ENCODE measurements at places on chromosomes 6 and 20.

- peaks cover 65% of the 10 kb centered on the region for H3K4me1 ChIP-seq
- no peak for DNase-seq
- no peak overlapping the region for H3K27ac ChIP-seq
- H3K4me3 ChIP-seq: no peak overlapping the region
Observed at GRCh38 chr6:33202799-33203198, 1.7 kb upstream of the HSD17B8 start.

DNA sequence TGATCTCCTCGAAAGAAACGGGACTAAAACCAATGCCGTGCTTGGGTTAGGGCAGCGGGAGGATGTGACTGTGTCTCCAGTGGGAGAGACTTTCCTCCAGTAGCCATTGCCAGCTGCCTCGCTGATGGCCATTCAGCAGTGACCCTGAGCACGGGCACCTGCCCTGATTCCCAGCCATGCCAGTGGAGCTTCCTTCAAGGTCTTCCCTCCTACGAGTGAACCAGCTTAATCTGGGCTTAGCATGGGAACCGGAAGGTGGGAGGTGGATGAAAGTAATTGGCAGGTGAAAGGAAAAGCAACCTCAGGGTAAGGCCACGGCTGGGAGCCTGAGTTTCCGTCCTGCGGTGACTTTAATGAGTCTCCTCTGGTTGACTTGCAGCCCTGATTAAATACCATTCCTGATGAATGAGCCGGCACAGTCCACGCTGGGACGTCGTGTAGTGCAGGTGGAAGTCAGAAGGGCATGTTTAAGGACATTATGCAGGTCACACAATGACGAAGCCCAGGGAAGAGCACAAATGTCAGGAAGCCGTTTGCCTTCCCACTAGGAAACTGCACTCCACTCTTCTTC, 813.5 kb downstream of the QKI start:
- no peaks in the 10 kb centered on the region for H3K27me3 ChIP-seq
- no peak for DNase-seq
- no peaks in the 10 kb centered on the region for H3K36me3 ChIP-seq
- H3K27ac ChIP-seq: no peak overlapping the region
- H3K4me3 ChIP-seq: no peak overlapping the region
- no peaks in the 10 kb centered on the region for H3K4me1 ChIP-seq

- H3K27me3 ChIP-seq: no peaks in the 10 kb centered on the region
- no peak overlapping the region for H3K4me3 ChIP-seq
- DNase-seq: peak; percentile 37
- no peaks in the 10 kb centered on the region for H3K36me3 ChIP-seq
Observed at GRCh38 chr20:57654363-57654997, 34.3 kb upstream of the ZBP1 start.

DNA sequence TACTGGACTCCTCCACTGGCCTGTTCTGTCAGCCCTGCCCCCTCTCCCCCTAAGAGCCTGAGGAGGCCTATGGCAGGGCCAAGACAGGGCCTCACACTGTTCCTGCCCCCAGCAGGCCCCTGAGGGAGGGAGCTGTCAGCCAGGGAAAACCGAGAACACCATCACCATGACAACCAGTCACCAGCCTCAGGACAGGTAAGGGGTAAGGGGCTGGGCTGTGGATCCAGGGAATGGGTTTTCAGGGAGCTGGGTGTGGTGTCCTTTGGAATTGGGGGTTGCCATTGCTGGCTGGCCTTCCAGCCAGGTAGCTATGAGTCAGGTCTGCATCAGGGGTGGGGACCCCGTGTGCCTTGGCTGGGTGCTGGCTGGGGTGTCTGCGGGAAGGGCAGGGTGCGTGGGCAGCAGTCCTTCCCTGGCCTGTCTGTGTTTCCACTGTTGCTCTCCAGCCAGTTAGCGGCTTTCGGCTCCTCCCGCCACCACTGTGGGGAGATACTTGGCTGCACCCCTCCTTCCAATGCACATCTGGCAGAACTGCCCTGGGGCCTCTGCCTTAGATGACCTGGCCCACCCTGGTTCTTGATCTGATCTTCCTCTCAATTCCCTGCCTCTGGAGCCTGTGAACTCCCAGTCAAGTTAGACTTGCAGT, 3.9 kb downstream of the SLC29A1 start:
- H3K4me3 ChIP-seq: no peak overlapping the region
- no peaks in the 10 kb centered on the region for H3K27me3 ChIP-seq
- peaks cover 6% of the 10 kb centered on the region for H3K4me1 ChIP-seq
- H3K36me3 ChIP-seq: no peaks in the 10 kb centered on the region
- peak overlapping the region; percentile 61 for H3K27ac ChIP-seq

GRCh38 chr6:63527658-63528514, 44.4 kb upstream of the LOC128125822 start:
- H3K4me3 ChIP-seq: no peak overlapping the region
- H3K4me1 ChIP-seq: no peaks in the 10 kb centered on the region
- no peak for DNase-seq
- H3K27ac ChIP-seq: no peak overlapping the region
- H3K36me3 ChIP-seq: no peaks in the 10 kb centered on the region
- H3K27me3 ChIP-seq: no peaks in the 10 kb centered on the region

DNA sequence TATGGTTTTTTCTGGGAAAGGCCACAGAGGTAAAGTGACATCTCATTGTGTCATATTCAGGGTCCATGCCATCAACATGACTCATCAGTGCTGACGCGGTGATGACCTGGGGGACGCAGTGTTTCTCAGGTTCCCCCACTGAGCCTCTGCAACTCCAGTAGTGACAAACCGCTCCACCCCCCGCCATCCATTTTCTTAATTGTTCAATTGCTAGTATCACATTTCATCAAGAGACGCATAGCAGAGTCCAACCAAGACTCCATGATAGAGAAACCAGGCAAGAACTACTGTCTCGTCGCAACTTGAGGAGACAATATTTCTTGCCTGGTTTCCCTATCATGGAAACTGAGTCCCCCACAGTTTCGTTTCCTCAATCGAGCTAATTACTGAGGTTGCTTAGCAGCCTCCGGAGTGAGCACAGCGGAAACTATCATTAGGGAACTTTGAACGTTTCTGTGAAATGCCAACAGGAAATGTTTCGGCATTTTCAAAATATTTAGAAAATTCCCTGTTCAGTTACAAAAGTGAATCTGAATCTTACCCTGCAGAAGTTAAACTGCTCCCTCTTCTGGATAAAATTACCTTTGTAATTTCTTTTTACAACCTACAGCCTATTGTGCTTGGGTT, 12.2 kb upstream of the SERPINB1 start:
- H3K4me3 ChIP-seq: peak overlapping the region; percentile 52
- H3K27ac ChIP-seq: peak overlapping the region; percentile 85
- peaks cover 65% of the 10 kb centered on the region for H3K4me1 ChIP-seq
- H3K36me3 ChIP-seq: no peaks in the 10 kb centered on the region

DNA sequence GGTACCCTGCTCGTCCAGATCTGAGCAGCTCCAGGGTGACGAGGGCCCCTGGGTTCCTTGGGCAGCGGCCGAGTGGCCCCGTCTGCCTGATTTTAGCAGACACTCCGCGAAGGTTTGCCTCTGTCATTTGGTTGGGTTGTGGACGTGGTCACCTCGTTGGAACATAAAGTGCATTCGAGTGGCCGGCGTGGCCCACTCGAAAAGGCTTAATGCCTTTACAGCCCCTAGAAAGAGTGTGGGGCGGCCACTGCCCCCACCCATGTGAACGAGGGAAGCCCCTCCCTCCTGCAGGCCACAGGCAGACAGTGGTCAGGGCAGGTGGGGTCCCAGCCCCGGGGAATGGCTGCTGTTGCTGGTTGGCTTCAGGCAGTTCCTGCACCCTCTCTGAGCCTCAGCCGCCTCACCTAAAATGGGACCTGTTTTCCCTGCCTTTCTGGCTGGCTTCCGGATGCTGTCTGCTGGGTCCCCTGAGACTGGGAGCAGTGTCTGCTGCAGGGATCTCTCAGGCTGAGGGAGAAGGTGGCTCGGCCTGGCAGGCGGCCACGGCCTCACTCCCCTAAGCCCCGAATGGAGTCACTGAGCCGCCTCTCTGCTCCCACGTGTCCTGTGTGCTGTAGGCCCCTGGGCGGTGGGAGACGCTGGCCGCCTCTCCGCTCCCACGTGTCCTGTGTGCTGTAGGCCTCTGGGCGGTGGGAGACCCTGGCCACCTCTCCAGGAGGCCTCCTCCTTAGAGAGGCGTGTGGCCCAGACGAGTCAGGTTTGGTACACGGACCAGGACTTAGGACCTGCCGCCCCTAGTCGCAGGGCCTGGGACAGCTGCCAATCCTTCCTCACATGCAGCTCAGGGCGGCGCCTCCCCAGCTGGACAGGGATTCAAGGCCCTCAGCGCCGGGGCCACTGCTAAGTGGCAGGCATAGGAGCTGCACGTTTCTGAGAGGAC, 233.0 kb downstream of the ERMARD start:
- no peaks in the 10 kb centered on the region for H3K27me3 ChIP-seq
- H3K4me1 ChIP-seq: peaks cover under 1% of the 10 kb centered on the region
- no peak for DNase-seq

DNA sequence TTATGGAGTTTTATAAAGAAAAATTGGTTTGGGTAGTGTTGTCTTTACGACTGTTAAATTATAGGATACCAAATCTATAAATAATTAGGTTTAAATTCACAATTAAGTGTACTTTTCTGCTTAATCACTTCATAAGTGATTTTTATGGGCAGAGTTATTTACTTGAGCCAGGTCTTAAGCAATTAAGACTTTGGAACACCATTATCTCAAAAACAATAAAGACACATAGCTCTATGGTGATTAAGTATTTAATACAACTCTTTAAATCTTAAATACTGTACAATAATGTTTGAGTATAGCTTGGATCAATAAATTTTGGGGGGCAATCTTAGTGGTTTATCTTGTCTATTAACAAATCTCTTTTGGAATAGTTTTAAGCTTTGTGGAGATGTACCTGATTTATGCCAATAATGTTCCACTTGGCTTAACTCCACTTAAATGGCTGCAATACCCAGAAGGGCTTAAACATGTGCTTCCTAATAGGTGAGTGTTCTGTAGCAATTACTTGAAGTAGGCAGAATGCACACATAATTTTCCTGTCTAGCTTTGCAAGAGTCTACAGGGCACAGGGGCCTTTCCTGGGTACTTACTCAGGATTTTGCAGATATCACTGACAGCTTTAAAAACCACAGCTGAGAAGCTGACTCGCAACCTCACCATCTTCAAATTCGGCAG, 7.5 kb downstream of the FERMT1 start:
- no peaks in the 10 kb centered on the region for H3K36me3 ChIP-seq
- H3K4me3 ChIP-seq: no peak overlapping the region
- no peak for DNase-seq
- no peak overlapping the region for H3K27ac ChIP-seq

GRCh38 chr20:22385602-22386305, 198.6 kb downstream of the FOXA2 start:
- H3K36me3 ChIP-seq: no peaks in the 10 kb centered on the region
- H3K27me3 ChIP-seq: no peaks in the 10 kb centered on the region
- no peaks in the 10 kb centered on the region for H3K4me1 ChIP-seq
- no peak overlapping the region for H3K4me3 ChIP-seq

GRCh38 chr20:56316051-56316450, 42.7 kb upstream of the FAM210B start:
- no peaks in the 10 kb centered on the region for H3K27me3 ChIP-seq
- H3K4me1 ChIP-seq: no peaks in the 10 kb centered on the region
- no peak overlapping the region for H3K4me3 ChIP-seq

DNA sequence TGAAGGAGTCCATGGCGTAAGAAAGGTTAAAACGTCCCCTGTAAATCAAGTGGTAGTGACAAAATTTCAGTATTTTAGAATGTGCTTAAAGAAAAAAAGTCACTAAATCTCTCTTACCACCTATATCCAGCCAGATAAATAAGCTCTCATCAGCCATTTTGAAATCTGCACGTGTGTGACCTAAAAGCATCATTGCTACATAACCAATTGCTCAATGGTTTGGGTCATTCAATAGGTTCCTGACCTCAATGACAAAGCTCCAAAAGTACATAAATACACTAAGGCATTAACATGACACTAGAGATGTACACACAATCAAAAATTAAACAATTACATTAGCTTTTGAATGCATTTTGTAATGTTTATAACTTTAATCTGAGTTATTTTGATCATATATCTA, 272.4 kb downstream of the GMDS start:
- H3K4me1 ChIP-seq: no peaks in the 10 kb centered on the region
- H3K27ac ChIP-seq: no peak overlapping the region
- H3K27me3 ChIP-seq: no peaks in the 10 kb centered on the region
- no peaks in the 10 kb centered on the region for H3K36me3 ChIP-seq
- DNase-seq: no peak

DNA sequence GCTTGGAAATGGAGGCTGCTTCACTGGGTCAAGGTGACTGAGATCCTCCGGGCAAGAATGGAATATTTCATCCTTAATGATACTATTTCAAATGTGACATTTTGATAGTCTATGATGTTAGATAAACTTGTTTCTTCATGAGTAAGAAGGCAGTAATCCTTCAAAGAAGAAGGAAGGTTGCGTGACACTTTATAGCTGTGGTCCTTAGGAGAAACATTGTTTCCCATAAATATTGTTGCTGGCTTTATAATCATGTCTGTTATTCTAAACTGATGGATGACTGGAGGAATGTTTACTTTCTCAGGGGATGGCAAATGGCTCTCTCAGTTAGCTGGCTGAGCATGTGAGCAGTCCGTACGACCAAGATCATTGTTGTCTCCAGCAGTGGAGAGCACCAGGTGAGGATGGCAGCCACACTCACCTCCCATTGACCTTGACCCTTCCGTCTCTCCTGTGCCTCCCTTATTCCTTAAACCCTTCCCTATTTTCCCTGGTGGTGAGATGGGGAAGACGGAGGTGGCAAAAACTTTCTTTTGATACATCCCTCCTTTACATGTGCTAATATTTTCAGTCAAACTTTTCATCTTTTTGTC, 171.2 kb upstream of the OLIG3 start:
- H3K4me3 ChIP-seq: no peak overlapping the region
- H3K27me3 ChIP-seq: no peaks in the 10 kb centered on the region
- H3K36me3 ChIP-seq: no peaks in the 10 kb centered on the region

DNA sequence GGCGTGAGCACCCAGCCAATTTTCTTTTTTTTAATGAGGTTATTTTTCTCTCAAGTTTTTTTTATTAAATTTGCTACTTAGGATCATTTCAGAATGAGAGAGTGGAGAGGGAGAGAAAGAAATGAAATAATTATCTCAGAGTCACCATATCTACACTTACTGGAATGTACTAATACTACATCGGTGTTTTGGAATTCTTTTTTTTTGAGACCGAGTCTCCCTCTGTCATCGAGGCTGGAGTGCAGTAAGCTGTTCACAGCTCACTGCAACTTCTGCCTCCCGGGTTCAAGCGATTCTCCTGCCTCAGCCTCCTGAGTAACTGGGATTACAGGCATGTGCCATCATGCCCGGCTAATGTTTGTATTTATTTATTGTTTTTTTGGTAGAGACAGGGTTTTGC, 27.8 kb downstream of the ANKRD6 start:
- H3K4me1 ChIP-seq: no peaks in the 10 kb centered on the region
- DNase-seq: no peak
- no peaks in the 10 kb centered on the region for H3K36me3 ChIP-seq
- no peak overlapping the region for H3K27ac ChIP-seq
- no peaks in the 10 kb centered on the region for H3K27me3 ChIP-seq

DNA sequence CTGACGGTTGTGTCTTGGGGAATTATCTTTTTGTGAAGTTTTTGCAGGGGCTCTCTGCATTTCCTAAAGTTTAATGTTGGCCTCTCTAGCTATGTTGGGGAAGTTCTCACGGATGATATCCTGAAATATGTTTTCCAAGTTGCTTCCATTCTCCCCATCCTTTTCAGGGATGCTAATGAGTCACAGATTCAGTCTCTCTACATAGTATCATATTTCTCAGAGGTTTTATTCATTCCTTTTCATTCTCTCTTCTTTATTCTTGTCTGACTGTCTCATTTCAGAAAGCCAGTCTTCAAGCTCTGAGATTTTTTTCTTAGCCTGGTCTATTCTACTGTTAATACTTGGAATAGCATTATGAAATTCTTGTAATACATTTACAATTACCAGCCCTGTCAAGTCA, 61.3 kb downstream of the UNC5CL start:
- no peaks in the 10 kb centered on the region for H3K36me3 ChIP-seq
- peaks cover 5% of the 10 kb centered on the region for H3K27me3 ChIP-seq
- no peaks in the 10 kb centered on the region for H3K4me1 ChIP-seq
- no peak overlapping the region for H3K4me3 ChIP-seq
- DNase-seq: no peak
- no peak overlapping the region for H3K27ac ChIP-seq
